Breast epithelium (tissue), 4 donors: ENCODE measurements at places on chromosomes 7 and 10. TPM values are rescaled to one million over a fixed set of nuclear protein-coding genes. Genes with fewer than 3 reads are reported as not detected.

STEAP4 gene
- total RNA-seq, result 73.1 TPM

DNA sequence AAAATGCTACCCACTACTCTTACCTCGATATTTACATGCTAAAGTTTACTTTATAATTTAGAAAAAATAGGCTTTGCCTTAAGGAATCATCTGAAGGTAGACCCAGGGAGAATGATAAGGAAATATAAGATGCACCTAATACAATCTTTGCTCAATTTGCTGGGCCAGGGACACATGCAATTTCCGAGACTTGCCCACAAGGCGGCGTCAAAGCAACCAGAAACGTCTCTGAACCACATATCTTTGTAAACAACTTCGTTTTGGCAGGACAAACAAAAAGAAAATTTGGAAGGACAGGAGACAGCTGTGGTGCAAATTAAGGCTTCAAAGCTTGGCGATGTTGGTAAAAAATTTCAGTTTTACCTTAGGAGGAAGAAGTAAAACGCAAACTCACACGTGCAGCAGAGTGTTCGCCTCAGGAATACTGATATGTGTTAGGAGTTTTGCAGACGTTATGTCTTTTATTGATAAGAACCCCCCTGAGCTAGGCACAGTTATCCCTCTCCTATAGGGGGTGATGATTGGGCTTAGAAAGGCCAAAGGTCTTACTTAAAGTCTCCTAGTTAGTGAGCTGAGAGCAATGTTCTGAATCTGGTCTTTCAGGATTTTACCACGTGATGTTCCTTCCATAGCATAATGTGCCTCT is 134.3 kb downstream of the PRKCQ start:
- H3K4me1 ChIP-seq, result no peaks in the 10 kb centered on the region
- no peaks in the 10 kb centered on the region for H3K36me3 ChIP-seq
- peak; percentile 19 for DNase-seq
- no peaks in the 10 kb centered on the region for H3K27me3 ChIP-seq

GRCh38 chr7:152054367-152055230 is 29.1 kb downstream of the GALNT11 start:
- H3K36me3 ChIP-seq, result no peaks in the 10 kb centered on the region
- no peaks in the 10 kb centered on the region for H3K27me3 ChIP-seq
- no peak for DNase-seq
- no peaks in the 10 kb centered on the region for H3K4me1 ChIP-seq
- no peak overlapping the region for H3K4me3 ChIP-seq

DNA sequence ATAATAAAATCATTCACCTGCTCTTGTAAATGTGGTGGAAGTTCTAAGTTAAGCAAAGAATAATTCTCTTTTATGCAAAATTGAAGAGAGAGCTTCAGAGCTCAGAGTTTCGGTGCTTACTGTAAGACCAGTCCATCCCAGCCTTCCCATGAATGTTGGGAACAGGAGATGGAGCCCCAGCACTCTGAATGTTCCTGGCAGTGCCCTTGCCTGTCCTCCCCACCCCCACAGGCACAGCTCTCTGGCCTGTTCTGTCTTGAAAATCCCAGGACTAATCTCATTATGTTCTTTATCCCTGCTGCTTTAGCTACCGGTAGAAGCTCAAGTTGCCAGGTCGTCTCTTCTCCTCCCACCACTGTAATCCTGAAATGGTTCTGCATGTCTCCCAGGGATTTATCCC is 29.1 kb upstream of the LHFPL3 start:
- H3K4me1 ChIP-seq, result no peaks in the 10 kb centered on the region
- no peaks in the 10 kb centered on the region for H3K36me3 ChIP-seq
- no peak overlapping the region for H3K27ac ChIP-seq
- no peak for DNase-seq
- H3K27me3 ChIP-seq, result no peaks in the 10 kb centered on the region

A1CF gene
- under 0.01 TPM for total RNA-seq

CYP17A1 gene
- not detected for total RNA-seq

- DNase-seq, result no peak
- no peak overlapping the region for H3K27ac ChIP-seq
- H3K4me3 ChIP-seq, result no peak overlapping the region
- H3K4me1 ChIP-seq, result no peaks in the 10 kb centered on the region
Measured at GRCh38 chr10:58795560-58795959, 282.9 kb downstream of the BICC1 start.

GHRHR gene
- not detected for total RNA-seq

DNA sequence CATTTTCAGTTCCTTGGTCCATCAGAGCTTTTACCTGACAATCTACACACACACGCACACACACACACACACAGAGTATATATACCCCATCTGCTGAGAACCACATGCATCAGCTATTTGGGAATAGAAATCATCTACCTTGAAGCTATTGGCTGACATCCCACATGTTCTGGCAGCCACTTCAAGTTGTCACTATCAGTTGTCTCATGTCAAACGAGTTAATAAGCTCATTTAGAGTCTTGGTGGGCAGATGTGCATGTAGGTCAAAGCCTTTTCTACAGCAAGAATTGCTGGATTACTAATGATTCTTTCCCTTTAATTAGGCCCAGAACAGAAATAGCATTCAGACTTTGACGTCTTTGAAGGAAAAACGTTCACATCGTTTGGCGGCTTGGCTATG is 36.8 kb downstream of the COL28A1 start:
- no peak overlapping the region for H3K4me3 ChIP-seq
- H3K36me3 ChIP-seq, result no peaks in the 10 kb centered on the region
- no peaks in the 10 kb centered on the region for H3K4me1 ChIP-seq
- H3K27ac ChIP-seq, result no peak overlapping the region
- no peaks in the 10 kb centered on the region for H3K27me3 ChIP-seq
- no peak for DNase-seq

LRRC4 gene
- total RNA-seq, result 1.6 TPM

DNA sequence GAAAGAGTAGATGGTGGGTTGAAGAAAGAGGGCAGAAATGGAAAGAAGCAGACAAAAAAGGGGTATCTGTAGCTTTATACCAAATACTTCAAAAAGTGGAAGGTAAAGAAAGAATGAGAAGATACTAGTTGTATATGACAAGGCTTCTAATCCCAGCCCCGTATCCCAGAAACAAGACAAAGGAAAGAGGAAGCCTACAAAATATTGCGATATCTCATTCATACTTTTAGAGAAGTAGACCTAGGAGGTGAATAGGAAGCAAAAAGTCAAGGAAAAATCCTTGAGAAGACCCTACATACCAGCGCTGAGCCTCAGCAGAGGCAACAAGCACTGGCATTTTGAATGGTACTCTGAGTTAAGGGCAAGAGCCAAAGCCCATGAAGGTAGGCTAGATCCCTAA is 26.6 kb downstream of the PHTF2 start:
- H3K27ac ChIP-seq, result no peak overlapping the region
- H3K27me3 ChIP-seq, result no peaks in the 10 kb centered on the region
- H3K36me3 ChIP-seq, result no peaks in the 10 kb centered on the region
- DNase-seq, result no peak

DNA sequence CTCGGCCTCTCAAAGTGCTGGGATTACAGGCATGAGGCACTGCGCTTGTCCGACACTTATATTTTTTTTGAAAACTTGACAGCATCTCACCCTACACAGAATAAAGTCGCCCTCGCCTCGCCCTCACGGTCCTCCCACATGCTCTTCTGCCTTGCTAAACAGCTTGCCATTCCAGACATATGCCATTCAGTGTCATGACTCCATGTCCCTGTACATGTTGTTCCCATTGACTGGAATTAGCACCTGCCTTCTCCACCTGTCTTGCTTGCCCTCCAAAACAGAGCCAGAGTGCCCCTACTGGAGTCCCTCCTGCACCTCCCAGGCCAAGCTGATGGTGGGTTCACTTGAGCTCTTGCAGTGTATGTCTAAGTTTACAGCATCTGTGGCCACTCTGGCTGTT is 6.2 kb downstream of the NIPSNAP2 start:
- H3K36me3 ChIP-seq, result no peaks in the 10 kb centered on the region
- H3K27ac ChIP-seq, result peak overlapping the region; percentile 20
- H3K4me1 ChIP-seq, result peaks cover 2% of the 10 kb centered on the region
- no peak overlapping the region for H3K4me3 ChIP-seq
- no peaks in the 10 kb centered on the region for H3K27me3 ChIP-seq

FEZF1 gene
- total RNA-seq, result not detected

FAM204A gene
- total RNA-seq, result 59.6 TPM
